ENCODE measurements at places on chromosomes 13 and 19. TPM values are rescaled to one million over a fixed set of nuclear protein-coding genes. Genes with fewer than 3 reads are reported as not detected.

- DNase-seq = no peak
These were observed 678.5 kb upstream of the PCDH20 start for GRCh38 chr13:62093984-62094780.

DNA sequence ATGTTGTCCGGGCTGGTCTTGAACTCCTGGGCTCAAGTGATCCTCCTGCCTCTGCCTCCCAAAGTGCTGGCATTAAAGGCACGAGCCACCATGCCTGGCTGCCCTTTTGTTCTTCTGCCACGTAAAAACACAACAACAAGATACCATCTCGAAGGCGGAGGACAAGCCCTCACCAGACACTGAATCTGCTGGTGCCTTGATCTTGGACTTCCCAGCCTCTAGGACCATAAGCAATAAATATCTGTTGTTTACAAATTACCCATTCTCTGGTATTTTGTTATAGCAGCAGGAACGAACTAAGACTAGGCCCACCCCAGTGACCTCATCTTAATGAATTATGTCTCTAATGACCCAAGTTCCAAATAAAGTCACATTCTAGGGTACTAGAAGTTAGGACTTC lies 128.4 kb upstream of the CACNA1A start:
- no peak for DNase-seq

- no peak for DNase-seq
These were observed 23.6 kb upstream of the CEBPA start for GRCh38 chr19:33325920-33326319.

GRCh38 chr13:80881495-80881894 lies 540.6 kb upstream of the SPRY2 start:
- DNase-seq = no peak

GRCh38 chr19:40392894-40393517 lies 3.0 kb upstream of the HIPK4 start:
- no peak for DNase-seq

- DNase-seq = no peak
These were observed 481.9 kb downstream of the GPC6 start for GRCh38 chr13:93708308-93709075.

DNA sequence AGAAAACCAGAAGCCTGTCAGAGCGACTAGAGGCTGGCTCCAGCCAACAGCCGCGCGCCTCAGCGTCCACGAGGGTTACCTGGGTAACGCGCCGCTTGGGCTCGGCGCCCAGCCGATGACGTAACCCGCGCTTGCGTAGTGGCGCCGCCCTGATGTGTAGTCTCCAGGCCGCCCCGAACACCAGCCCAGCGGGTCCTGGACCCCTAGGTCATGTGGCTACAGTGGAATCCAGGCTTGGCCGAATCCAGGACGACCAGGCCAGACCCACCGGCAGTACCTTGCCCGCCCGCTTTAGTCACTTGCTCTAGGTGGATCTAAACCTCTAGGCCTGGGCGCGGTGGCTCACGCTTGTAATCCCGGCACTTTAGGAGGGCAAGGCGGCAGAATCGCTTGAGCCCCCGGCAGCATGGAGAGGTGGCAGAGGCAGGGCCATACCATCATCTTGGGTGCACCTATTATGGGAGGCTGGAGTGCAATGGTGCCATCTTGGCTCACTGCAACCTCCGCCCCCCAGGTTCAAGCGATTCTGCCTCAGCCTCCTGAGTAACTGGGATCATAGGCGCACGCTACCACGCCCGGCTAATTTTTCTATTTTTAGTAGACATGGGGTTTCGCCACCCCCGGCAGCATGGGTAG lies 7.2 kb upstream of the ZNF606 start:
- peak; percentile 98 for DNase-seq

GRCh38 chr19:5822181-5822844 lies 17.2 kb downstream of the FUT6 start:
- peak; percentile 48 for DNase-seq

- no peak for DNase-seq
These were observed 30.8 kb downstream of the TMED1 start for GRCh38 chr19:10805065-10805757.

GRCh38 chr13:26390203-26390602 lies 136.3 kb downstream of the CDK8 start:
- no peak for DNase-seq

DNA sequence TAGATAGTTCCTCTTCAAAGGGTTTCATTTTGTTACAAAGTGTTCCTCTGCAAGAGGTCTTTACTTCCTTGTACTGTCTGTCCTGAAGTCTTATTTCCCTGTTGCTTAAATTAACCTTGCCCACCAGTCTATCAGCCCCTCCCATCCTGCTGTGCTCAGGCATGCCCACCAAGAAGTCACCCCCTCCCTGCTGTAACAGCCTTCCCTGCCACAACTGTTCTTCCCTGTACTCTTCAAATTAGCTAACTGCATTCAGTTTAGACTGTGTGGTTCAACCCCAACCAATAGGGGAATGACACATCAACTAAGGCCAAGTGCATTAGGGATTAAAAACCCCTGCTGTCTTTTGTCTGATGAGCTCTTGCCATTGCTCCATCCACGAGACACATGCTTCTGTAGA lies 34.4 kb upstream of the ZNF562 start:
- DNase-seq = no peak

GRCh38 chr13:37473035-37473434 lies 125.5 kb downstream of the POSTN start:
- DNase-seq = no peak

DNA sequence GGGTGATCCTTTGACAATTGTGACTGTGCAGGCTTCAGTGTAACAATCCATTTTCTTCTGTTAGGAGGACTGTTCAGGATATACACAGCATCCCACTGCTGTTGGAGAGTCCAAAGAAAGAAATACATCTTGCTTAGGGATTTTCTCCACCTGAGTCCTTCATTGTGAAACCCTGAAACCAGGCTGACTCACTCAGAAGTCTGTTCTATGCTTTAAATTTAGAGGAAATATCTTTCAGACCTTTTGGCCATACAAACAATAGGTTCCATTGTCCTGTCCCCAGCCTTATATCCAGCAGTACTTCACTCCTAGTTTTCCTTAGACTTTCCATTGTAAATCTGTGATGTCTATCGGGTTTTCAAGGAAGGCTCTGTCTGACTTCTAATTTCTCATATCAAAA lies 379.1 kb downstream of the SUCLA2 start:
- DNase-seq = no peak

DNA sequence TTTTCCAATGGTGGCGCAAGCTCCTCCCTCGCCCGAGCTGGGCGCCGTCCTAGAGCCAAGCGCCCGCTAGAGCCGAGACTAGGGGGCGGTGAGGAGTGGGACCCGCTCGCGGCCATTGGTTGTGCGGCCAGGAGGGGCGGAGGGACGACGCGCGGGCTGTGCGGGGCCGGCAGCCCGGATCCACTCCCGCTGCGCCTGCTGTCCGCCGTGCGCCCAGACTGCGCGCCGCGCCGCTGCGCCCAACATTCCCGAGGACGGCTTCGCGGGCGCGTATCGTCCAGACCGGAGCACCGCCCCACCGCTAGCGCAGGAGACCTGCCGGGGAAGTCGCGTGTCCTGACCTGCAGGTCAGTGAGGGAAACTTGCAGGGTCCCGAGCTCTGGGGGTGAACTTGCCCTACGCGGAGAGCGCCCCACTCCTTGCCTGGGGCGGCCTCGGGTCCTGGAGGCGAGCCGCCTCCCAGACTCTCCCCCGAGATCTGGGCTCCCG lies at the start of gene SERTM1:
SERTM1 (plus strand) TSS at position 183 of the 489 bp plus-strand sequence. CDS start 21,059 bp downstream, outside the sequence.
- DNase-seq = peak; percentile 80

DNA sequence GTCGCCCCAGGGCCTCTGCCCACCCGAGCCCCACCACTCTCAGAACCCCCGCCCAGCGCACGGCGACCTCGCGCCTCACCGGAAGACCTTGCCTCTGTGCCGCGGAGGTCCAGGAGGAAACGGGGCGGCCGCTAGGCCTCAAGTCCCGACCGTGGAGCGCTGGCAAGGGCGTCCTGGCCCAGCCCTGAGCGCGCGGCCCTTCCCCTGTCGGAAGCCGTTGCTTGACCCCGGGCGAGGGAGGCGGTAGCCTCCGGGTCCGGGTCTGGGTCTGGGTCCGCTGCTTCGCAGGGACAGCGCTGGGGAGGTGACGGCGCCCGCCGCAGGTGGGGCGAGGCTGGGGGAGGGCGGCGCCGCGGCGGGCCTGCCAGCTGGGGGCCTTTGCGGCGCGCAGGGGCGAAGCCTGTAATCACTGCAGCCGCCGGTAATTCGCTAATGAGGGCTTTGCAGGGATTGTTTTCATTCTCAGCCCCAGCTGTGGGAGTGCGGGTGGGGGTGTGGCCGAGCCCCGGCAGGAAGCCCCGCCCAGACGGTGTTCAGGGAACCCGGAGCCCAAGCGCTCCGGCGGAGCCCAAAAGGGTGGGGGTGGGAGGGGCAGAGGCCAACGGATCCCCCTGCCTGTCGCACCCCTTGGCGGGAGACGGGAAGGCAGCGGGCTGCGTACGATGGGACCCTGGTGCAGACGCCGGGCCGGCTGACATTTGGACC lies 8.6 kb downstream of the C19orf25 start:
- DNase-seq = peak; percentile 66

- DNase-seq = no peak
These were observed 964 bp downstream of the KHSRP start for GRCh38 chr19:6423499-6424194.

GRCh38 chr13:26442541-26442940 lies 114.9 kb upstream of the WASF3 start:
- no peak for DNase-seq

- peak; percentile 39 for DNase-seq
These were observed 6.0 kb upstream of the TNFAIP8L1 start for GRCh38 chr19:4633140-4633967.

DNA sequence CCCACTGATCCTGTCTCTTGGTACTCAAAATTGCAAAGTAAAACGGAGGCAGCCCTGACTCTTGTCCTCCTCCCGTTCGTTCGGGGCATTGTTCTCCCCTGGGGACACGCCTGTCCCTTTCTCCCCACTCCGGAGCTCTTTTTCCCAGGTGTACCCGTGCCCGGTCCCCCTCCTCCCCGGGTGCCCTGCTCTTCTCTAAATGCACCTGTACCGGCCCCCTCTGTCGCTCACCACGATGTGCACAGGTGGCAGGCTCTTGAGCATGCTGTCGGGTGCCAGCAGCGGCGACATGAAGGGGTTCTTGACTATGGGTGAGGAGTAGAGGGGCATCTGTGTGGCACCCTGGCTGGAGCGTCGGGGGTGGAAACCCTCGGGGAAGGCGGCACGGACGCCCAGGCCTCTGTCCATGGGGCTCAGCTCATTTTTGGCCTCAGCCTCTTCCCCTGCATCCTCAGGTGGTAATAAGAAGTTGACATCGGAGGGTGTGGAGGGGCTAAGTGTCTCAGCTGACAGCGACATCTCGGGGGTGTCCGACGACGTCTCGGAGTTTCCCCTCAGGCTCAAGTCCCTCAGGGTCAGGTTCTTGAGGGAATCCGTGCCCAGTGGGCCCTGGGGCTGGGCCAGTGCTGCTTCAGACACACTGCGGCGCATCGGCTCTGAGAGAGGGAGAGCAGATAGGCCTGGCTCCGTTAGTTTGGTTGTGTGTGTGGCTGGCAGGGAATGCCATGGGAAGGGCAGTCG lies 12.4 kb upstream of the CNFN start:
- peak; percentile 68 for DNase-seq

DNA sequence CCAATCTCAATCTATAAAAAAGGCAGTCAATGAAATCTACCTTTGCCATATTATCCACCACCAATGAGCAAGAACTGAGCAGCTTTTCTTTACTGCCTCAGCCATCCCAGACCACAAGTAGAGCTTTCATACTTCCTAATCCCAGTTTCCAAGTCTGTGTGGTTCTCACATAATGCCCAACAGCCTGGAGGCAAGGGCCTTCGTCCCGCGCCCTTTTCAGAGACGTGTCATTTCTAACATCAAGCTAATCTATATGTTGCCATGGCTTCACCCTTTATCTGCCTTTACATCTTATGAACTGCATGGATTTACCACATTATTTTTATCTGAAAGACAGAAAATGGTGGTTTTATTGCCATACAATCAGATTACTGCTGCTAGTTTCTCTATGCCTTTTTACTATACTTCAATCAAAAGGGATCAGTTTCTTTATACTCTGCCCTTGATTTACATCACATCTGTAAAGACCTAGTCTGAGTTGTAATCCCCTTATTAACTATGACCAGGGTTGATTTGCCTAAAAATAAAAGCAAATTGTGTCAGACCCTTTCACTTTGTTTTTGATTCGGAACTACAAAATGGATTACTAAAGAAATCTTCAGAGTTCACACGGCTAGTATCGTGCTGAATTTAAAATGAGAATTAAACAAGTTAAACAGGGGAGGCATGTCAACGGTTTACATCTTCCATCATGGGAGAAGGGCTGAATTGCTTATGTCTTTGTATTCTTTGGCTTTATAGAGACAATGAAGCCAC lies 5.9 kb downstream of the EFNB2 start:
- no peak for DNase-seq

ZIC2 gene
- 1.4 TPM for total RNA-seq

ZNF69 gene
- total RNA-seq = 16.4 TPM

CATSPERD gene
- total RNA-seq = not detected

RXFP2 gene
- 0.09 TPM for total RNA-seq

KLHL1 gene
- not detected for total RNA-seq

CEACAM20 gene
- not detected for total RNA-seq

RNF225 gene
- 0.25 TPM for total RNA-seq

KIR2DL1 gene
- total RNA-seq = 0.25 TPM

ATXN8OS gene
- total RNA-seq = not detected

CEACAM7 gene
- 0.16 TPM for total RNA-seq

KIR2DL3 gene
- 0.25 TPM for total RNA-seq

SOHLH2 gene
- total RNA-seq = 0.54 TPM

BRSK1 gene
- total RNA-seq = 6.5 TPM

TMEM238 gene
- 24.3 TPM for total RNA-seq

BRME1 gene
- total RNA-seq = 1.8 TPM

ZNF223 gene
- total RNA-seq = 9.3 TPM

Measured in kidney (tissue), 22 donors.